AG04450 (cell line): ENCODE measurements at places on chromosomes 3 and 15. TPM values are rescaled to one million over a fixed set of nuclear protein-coding genes. Genes with fewer than 3 reads are reported as not detected.

GAP43 gene
- 1.2 and 1.3 TPM in 2 replicates for polyA plus RNA-seq

SI gene
- polyA plus RNA-seq, result not detected in 2 replicates

SUCLG2 gene
- polyA plus RNA-seq, result 37.2 and 54.2 TPM in 2 replicates

SCAANT1 gene
- polyA plus RNA-seq, result not detected in 2 replicates

CPNE4 gene
- polyA plus RNA-seq, result 0.25 TPM in 1 of 2 replicates, not detected in the other

EMC7 gene
- 86.9 and 116 TPM in 2 replicates for polyA plus RNA-seq

HRH1 gene
- polyA plus RNA-seq, result 24.6 and 25.4 TPM in 2 replicates

TIGIT gene
- polyA plus RNA-seq, result not detected in 2 replicates

SLC15A2 gene
- 0.52 and 0.63 TPM in 2 replicates for polyA plus RNA-seq

RBP2 gene
- not detected in 2 replicates for polyA plus RNA-seq

UBE2E2 gene
- 30.3 and 43.2 TPM in 2 replicates for polyA plus RNA-seq

ATOSA gene
- polyA plus RNA-seq, result 20.9 and 23.9 TPM in 2 replicates

PRICKLE2 gene
- polyA plus RNA-seq, result 14.2 and 14.7 TPM in 2 replicates

PRKCD gene
- 13.6 and 13.7 TPM in 2 replicates for polyA plus RNA-seq

RAD18 gene
- polyA plus RNA-seq, result 6.7 and 10.7 TPM in 2 replicates

ARRDC4 gene
- 7.5 and 9.2 TPM in 2 replicates for polyA plus RNA-seq

GOLGA6L4 gene
- 2.3 and 2.5 TPM in 2 replicates for polyA plus RNA-seq

MKRN3 gene
- polyA plus RNA-seq, result 1.2 TPM in 2 replicates

MINAR1 gene
- 0.76 and 1.0 TPM in 2 replicates for polyA plus RNA-seq

GCSAM gene
- not detected in 2 replicates for polyA plus RNA-seq

FANCI gene
- 9.2 and 13.2 TPM in 2 replicates for polyA plus RNA-seq

EFCC1 gene
- polyA plus RNA-seq, result 0.27 and 0.35 TPM in 2 replicates
